ENCODE measurements at places on chromosomes 16 and 17. TPM values are rescaled to one million over a fixed set of nuclear protein-coding genes. Genes with fewer than 3 reads are reported as not detected.
A peak's percentile ranks its signal among the peaks of the same experiment; 100 is the strongest.

- H3K4me1 ChIP-seq = peaks cover 30% of the 10 kb centered on the region
- no peaks in the 10 kb centered on the region for H3K27me3 ChIP-seq
- H3K4me3 ChIP-seq = no peak overlapping the region
- H3K36me3 ChIP-seq = no peaks in the 10 kb centered on the region
Measured at GRCh38 chr17:81037798-81038733, 3.1 kb downstream of the BAIAP2 start.

DNA sequence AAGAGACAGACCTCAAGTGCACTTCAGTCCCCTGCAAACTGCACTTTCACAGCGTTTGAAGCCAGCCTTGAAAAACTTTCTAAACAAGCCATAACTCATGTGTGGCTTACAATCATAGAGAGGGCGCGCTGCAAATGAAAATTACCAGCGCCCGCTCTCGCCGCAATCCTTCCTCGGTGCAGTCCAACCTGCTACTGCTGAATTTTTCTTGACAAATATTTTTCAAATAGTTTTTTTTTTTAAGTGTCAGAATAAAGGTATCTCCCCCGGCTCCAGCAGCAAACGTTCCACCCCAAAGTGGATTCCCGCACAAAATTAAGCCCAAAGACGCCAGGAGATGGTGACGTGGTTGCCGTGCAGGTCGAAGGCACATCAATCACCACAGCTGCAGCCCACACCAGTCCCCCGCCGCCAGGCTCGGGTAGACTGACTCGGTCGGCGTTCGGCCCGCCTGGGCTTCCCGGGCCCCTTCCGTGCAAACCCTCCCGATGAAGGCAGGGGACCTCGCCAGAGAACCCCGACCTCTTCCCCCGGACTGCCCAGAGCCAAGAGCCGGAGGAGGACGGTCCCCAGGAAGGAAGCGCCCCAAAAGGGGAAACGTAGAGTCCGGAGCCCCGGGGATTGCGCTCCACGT lies 630 bp downstream of the GRB2 start:
- peak overlapping the region; percentile 68 for H3K27ac ChIP-seq
- H3K4me1 ChIP-seq = peaks cover 4% of the 10 kb centered on the region
- H3K4me3 ChIP-seq = peak overlapping the region; percentile 74
- H3K36me3 ChIP-seq = no peaks in the 10 kb centered on the region
- H3K27me3 ChIP-seq = no peaks in the 10 kb centered on the region
- DNase-seq = peak; percentile 69

GRCh38 chr16:67191411-67191994 lies 452 bp upstream of the E2F4 start:
- H3K4me1 ChIP-seq = peaks cover 11% of the 10 kb centered on the region
- no peak for DNase-seq
- no peak overlapping the region for H3K27ac ChIP-seq
- no peaks in the 10 kb centered on the region for H3K27me3 ChIP-seq
- H3K4me3 ChIP-seq = peak overlapping the region; percentile 98

- H3K27me3 ChIP-seq = no peaks in the 10 kb centered on the region
- H3K27ac ChIP-seq = peak within 1 kb of the TSS; percentile 98
- peaks cover 59% of the 10 kb centered on the region for H3K4me1 ChIP-seq
- no peaks in the 10 kb centered on the region for H3K36me3 ChIP-seq
Measured at GRCh38 chr17:45132320-45132571, at the start of gene PLCD3. Gene PLCD3, minus strand, starts transcription at chr17:45132515. Its CDS starts 105 bp downstream, at chr17:45132410.

The ABCC11 gene
- total RNA-seq = 0.25 TPM

The HAP1 gene
- total RNA-seq = 1.2 TPM

The TBC1D3E gene
- total RNA-seq = not detected
